ENCODE measurements at places on chromosomes 5 and 9. TPM values are rescaled to one million over a fixed set of nuclear protein-coding genes. Genes with fewer than 3 reads are reported as not detected.

ORM2 gene
- not detected for total RNA-seq

FGF10 gene
- not detected for total RNA-seq

BTNL8 gene
- total RNA-seq = not detected

RGS7BP gene
- total RNA-seq = 2.0 TPM

PLPPR1 gene
- not detected for total RNA-seq

GAPT gene
- not detected for total RNA-seq

SMIM32 gene
- not detected for total RNA-seq

GABRP gene
- total RNA-seq = 0.66 TPM

ZBED3 gene
- total RNA-seq = 16.0 TPM

FKBP15 gene
- 24.6 TPM for total RNA-seq

OTP gene
- not detected for total RNA-seq

AGXT2 gene
- total RNA-seq = not detected

CER1 gene
- not detected for total RNA-seq

FBXW5 gene
- total RNA-seq = 97.3 TPM

CTNND2 gene
- not detected for total RNA-seq

TMEM203 gene
- total RNA-seq = 29.6 TPM

SHISAL2B gene
- not detected for total RNA-seq

DRD1 gene
- not detected for total RNA-seq

MOB3B gene
- total RNA-seq = not detected

PCDHB11 gene
- 0.16 TPM for total RNA-seq

SPINK4 gene
- not detected for total RNA-seq

SLC36A2 gene
- total RNA-seq = not detected

CNTFR gene
- not detected for total RNA-seq

RBM27 gene
- 17.7 TPM for total RNA-seq

OLFML2A gene
- 1.1 TPM for total RNA-seq

SH3TC2 gene
- 4.3 TPM for total RNA-seq

SOX30 gene
- total RNA-seq = not detected

AK8 gene
- not detected for total RNA-seq

PCDHA11 gene
- 0.12 TPM for total RNA-seq

TAS2R1 gene
- not detected for total RNA-seq

C5orf46 gene
- total RNA-seq = not detected

PRR16 gene
- total RNA-seq = 2.3 TPM

RLN1 gene
- not detected for total RNA-seq

MYOZ3 gene
- 1.2 TPM for total RNA-seq

SYK gene
- not detected for total RNA-seq

LMX1B gene
- not detected for total RNA-seq

CSF1R gene
- not detected for total RNA-seq

KIF24 gene
- 4.5 TPM for total RNA-seq

PPP1R26 gene
- 11.8 TPM for total RNA-seq

CACFD1 gene
- 9.8 TPM for total RNA-seq

F12 gene
- total RNA-seq = 1.00 TPM

PFN3 gene
- total RNA-seq = not detected

All from endothelial cell of umbilical vein (primary cell).